ENCODE measurements at places on chromosomes 3 and 15.

DNA sequence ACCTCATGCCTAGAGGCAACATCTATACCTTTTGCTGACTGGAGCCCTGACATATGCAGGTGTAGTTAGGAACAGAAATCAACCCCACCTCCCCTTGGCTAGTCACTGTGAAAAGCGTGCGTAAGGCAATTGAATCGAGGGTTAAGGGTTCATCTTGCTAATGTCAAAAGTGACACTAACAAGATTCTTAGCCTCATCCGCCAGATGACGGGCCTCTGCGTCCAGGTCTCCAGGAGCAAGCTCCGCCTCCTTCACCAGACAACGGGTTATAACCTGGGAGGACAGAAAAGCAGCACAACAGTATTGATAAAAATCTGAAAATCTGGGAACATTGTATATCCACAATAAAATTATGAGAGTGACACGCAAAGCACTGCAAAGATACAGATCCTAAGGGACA is 4.7 kb downstream of the SELENOS start:
- no peak for DNase-seq

- no peak for DNase-seq
Observed at GRCh38 chr15:75733761-75734651, 21.4 kb upstream of the CSPG4 start.

- DNase-seq: no peak
Observed at GRCh38 chr3:193021506-193022010, 103.9 kb upstream of the MB21D2 start.

DNA sequence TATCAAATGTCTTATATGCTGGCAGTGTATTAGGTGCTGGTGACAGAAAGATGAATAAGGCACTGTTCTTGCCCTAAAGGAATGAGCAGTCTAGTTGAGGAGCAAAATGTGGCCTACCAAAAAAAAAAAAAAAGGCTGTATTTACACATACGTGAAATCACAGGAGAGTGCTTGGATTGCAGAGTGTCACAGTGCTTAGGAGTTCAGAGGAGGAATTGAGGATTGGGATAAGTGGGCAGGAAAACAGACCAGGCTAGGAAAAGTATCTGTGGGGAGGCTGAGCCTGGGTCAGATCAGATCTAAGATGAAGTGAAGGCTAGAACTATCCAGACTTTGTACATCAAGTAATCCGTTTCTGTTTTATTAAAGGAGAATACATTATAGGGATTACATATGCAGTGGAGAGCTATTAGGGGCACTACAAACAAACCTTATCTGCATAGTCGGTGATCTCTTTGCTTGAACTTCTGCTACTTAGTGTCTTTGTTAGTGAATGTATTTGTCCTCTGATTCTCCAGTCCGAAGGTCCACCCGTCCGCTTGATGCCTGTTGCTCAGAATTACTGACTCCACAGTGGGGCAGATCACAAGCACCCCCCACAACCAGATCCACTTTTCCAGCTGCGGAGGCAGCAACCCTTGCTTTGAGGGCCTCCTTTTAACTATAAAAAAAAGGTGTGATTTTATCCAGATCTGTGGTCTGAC is 80.0 kb downstream of the FNDC3B start:
- DNase-seq: no peak

DNA sequence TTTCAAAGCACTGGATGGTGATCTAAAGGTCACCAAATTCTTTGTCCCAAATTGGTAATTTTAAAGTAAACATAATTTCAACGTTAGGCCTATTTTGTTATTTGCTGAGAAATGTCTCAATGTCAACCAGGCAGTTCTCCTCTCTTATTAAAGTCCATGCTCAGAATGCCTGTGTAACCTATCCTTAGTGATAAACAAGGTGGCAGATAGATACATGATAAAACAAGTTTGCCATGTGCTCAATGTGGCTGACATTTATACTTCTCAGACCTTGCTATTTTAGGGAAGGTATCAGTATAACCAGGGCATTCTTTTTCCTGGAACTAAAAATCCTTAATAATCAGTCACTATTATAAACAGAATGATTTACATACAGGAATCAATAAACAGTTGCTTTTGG is 8.5 kb downstream of the MBNL1 start:
- no peak for DNase-seq

GRCh38 chr3:141643796-141644195 is 94.3 kb upstream of the RNF7 start:
- DNase-seq: no peak

Data from NCI-H748 treated with DMSO at 0.1 percent for 48 hours (cell line).